AG09309 (cell line): ENCODE measurements at places on chromosomes 2 and 18.
A peak's percentile ranks its signal among the peaks of the same experiment; 100 is the strongest.

DNA sequence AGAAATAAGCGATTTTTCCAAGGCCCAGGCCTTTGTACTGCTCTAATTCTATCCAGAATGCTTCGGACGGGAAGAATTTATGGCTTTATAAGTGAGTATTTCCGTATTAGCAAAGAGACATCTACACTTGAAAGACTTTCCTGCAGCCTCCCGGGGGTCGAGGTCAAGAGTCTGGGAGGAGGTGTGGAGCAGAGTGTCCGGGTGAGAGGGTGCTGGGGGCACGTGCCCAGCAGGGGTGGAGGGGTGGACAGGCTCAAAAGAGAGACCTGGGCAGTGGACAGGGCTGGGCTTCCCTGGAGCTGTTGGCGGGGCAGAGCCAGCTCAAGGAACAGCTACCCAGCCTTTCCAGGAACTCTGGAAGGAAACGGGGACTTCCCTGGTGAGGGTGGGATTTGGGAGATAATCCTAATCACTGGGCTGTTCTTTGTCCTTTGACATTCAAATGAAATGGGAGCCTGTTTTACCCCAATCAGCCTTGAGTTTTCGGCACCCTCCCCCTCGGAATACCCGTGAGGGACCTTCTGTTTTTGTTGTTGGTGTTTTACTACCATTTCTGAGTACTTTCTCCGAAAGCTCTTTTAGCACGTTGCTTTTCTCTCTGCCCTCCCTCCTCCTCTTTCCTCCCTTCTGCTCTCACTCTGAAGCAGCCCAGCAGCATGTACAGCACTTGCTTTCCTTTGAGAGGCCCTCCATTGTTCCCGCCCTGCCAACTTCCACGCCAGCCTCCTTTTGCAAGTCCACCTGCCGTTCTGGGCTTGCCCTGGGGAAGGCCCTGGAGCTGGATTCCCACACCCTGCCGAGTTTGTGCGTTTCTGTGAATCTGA lies 164.7 kb downstream of the AGAP1 start:
- DNase-seq = no peak

DNA sequence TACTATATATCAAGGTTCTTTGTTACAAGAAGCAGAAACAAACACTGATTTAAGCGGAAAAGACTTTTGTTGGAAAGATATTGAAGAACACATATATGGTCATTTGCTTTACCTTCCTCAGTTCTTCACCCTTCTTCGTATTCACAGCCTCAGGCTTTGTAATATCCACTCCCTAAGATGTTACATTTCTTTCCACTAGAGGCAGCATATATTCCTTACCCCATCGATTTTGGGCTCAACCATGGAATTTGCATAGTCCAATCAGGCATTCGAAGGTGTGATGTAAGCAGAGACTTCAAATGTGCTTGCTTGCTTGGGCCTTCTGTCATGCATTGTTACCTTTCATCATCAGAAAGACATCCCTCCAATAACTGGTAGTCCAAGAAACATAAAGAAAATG lies 287.4 kb downstream of the PID1 start:
- no peak for DNase-seq

DNA sequence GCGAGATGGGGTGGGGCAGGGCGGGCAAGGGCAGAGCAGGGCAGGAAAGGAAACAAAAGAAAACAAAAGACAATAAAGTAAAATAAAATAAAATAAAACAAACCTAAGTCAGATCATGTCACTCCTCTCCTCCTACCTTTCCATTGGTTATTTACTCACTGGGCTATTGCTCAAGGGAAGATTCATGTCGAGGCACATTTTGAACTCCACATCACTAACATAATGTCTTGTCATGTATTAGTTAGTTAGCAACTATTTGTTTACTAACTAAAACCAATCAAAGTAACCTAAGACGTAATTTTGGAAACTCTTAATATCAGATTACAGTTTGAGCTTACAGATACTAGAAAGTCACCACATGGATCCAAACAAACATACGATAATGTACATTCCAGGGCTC lies 2.2 kb downstream of the C1D start:
- DNase-seq = no peak

- DNase-seq = no peak
These were observed 343.7 kb downstream of the INSIG2 start for GRCh38 chr2:118431997-118432396.

DNA sequence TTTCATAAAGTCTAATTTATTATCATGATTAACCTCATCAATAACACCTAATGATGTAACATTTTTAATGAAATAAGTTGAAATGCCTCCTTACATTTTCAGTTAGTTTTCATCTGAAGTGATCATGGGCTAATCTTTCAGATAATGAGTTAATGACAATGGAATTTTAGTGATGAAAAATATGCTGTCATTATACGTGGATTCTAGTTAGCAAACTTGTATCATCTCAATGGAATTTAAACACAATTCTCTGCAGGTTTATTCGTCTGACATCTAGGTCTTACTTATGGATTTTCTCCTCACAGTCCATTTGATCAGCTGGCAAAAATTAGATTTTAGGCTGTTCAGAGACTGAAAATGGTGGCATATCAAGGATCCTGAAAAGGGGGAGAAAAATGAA lies 885.0 kb downstream of the SLC4A3 start:
- DNase-seq = no peak

- DNase-seq = no peak
These were observed 138.5 kb downstream of the RIT2 start for GRCh38 chr18:42976869-42977590.

DNA sequence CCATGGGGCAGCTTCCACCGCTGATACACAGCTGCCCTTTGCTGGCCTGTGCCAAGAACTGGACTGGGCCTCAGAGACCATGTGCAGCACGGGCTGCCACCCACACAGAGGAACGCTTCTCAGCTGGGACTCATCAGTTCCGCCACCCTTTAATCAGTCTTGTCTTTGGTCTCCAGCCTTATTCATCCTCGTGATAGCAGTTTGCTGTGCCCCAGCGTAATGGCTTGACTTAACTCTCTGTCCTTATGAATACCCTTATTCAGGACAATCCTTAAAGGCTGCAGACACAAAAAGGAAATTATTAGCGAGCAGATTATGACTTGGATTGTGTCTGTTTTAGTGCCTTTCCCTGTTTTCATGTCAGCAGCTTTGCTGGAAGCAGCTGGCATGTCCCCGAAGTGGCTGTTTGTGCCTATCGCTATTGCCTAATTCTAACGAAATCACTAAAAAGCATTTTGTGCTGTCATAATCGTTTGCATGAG lies 108.9 kb upstream of the DAPL1 start:
- no peak for DNase-seq

DNA sequence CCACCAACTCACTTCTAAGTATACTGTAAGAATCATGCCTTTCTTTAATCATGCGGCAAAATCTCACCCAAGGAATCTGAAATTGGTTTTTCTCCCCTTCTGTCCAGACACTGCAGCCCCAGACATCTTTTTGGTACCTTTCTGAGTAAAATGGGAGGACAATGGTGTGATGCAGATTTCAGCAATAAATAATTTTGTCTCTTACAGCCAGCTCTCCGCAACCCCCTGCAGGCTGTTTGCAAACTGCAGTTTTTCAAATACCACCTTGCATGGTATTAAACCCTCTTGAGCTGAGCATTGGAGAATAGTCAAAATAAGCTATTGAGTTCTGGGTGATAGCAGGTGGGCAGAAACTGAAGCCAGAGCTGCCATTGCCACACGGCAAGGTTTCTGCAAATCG lies 32.2 kb downstream of the GPR39 start:
- no peak for DNase-seq

DNA sequence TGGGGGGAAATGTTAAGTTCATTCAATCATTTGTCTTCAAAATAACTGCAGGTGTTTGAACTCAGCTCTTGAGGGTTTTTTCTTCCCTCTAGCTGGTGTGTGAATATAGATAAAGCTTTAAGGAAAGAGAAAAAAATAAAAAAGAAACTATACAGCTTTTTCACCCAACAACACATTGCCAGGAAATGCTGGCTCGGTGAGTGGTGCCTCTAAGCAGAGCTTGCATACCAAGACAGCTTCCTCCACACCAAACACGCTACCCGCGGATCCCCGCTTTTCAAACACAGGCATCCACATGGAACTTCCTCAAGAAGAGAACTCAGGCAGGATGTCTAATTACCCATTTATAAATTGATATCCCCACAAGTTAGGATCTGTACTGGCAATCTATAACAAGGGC lies 69.8 kb upstream of the TANK start:
- no peak for DNase-seq

DNA sequence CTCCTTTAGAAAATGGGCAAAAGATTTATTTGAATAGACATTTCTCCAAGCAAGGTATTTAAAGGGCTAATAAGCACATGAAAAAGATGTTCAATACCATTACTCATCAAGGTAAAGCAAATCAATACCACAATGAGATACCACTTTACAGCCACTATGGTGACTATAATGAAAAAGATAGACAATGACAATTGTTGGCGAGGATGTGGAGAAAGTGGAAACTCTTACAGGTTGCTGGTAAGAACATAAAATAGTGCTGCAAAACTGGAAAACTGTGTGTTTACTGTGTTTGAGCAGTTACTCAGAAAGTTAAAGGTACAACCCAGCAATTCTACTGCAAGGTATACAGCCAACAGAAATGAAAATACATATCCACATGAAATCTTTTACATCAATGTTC lies 31.9 kb upstream of the RNU4ATAC start:
- DNase-seq = no peak

GRCh38 chr18:24631243-24632025 lies 171.0 kb downstream of the HRH4 start:
- DNase-seq = no peak

- DNase-seq = no peak
These were observed 83.1 kb upstream of the BZW1 start for GRCh38 chr2:200728630-200729029.

DNA sequence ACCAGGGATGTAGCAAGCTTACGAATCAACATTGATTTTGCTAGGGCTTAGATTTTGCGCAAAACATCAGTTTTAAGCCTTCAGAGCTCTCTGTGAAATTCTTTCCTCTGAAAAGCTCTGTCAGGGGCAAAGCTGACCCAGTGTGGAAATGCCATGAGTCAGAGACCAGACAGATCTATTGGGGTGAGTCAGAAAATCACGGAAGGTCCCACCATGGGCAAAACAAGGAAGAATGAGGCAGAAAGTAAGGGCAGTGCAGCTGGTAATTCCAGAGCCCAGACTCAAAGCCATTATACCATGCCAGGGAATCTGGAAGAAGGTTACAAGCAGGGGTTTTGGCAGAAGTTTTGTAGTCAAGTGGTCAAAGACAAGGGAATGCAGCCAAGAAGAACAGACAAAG lies 256.6 kb upstream of the CTAGE1 start:
- peak; percentile 91 for DNase-seq

DNA sequence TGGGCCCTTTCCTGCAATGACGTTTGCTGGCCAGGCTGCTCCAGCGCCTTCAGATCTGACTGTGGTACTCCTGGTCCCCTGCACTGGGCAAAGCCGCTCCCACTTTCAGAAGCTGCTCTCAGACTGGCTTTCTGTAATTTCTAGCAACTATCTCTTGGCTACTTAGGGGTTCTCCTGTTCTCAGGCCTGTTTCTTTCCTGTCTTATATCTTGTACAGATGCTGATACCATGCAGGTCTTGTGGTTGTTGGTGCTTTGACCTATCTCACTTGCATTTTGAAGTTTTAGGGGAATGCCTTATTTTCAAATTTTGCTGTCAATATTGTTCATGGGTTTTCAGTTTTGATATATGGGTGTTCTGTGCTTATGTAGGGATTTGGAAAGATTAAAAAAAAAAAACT lies 145.8 kb downstream of the CLIP4 start:
- DNase-seq = no peak

GRCh38 chr18:77037567-77037966 lies 95.0 kb downstream of the MBP start:
- no peak for DNase-seq

DNA sequence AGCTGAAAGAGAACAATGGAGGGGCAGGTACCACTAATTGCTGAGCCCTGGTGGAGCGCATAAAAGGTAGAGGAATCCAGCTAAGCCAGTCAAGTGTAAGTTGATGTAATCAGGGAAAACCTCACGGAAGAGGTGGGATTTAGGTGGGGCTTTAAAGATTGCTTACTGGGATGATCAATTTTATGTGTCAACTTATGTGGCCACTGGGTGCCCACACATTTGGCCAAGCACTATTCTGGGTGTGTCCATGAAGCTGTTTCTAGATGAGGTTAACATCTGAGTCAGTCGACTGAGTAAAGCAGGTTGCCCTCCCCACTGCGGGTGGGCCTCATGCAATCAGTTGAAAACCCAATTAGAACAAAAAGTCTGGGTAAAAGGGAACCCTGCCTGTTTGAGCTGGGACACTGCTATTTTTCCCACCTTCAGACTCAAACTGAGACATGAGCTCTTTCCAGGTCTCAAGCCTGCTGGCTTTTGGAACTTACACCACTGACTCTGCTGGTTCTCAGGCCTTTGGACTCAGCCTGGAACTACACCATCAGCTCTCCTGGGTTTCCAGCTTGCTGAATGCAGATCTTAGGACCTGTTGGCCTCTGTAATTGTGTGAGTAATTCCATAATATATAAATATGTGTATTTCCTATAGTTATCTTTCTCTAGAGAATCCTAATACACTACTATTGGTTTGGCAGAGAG lies 67.3 kb downstream of the MYO5B start:
- no peak for DNase-seq

DNA sequence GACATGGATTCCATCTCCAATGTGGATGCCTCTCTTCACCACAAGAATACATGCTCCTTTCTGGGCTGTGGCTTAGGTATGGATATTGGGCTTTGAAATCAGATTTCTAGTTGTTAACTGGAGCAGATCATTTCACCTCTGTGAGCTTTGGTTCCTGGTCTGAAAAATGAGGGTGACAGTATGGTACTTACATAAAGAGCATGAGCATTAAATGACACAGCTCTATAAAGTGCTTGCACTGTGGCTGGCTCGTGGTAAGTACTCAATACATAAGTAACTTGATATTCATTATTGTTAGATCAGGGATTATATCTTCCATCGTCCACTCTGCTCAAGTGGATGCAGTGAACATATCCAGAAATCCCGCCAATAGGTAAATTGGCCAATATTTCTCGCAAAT lies 33.4 kb downstream of the ARHGAP25 start:
- no peak for DNase-seq

DNA sequence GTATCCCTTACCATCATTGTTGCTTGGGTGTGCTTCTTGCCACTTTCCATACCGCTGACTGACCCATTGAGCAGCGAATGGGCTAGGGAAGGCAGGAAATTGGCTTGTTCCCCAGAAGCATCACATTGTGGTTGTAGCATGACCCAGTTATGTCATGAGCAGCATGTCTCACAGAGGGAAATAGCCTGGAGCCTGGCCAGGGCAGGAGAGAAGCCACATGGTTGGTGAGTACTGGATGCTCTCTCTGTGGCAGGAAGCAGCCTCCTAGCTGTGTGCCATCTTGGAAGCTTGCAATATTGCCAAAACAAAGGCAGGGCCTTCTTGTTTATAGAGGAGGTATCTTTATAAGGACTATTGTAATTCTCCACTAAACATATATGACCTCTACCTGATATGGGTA lies 482.6 kb downstream of the PIK3C3 start:
- no peak for DNase-seq

DNA sequence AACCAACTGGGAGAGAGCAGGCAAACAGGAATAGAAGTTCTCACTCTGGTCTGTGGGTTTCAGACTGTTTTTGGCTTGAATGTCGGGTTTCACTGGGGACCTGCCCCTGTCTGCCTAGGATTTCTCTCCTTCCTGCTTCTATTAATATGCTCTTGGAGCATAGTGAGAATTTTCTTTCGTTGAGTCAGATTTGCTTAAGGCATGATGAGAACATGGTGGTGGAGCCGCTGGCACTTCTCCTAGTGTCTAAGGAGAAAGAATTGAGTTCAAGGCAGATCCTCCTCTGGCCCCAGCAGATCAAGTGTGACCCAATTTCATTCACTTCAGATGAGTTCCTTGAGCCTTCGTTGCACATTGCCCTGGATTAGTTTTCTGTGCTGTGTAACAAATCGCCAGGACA lies 103.9 kb upstream of the HS6ST1 start:
- DNase-seq = peak; percentile 95

- no peak for DNase-seq
These were observed 37.0 kb upstream of the GRHL1 start for GRCh38 chr2:9914384-9915065.
